ENCODE measurements at places on chromosomes 4 and X. TPM values are rescaled to one million over a fixed set of nuclear protein-coding genes. Genes with fewer than 3 reads are reported as not detected.

PCDH11X gene
- total RNA-seq, result not detected

IL13RA1 gene
- total RNA-seq, result not detected

HSD17B10 gene
- total RNA-seq, result 74.0 TPM

CYTL1 gene
- not detected for total RNA-seq

PCYT1B gene
- total RNA-seq, result 0.45 TPM

MAMLD1 gene
- total RNA-seq, result 5.1 TPM

RHOXF2B gene
- not detected for total RNA-seq

ZCCHC18 gene
- 2.8 TPM for total RNA-seq

FAM241A gene
- 1.2 TPM for total RNA-seq

RXFP1 gene
- total RNA-seq, result not detected

CLDN34 gene
- total RNA-seq, result not detected

SERTM2 gene
- total RNA-seq, result not detected

SLC16A2 gene
- total RNA-seq, result not detected

MCUB gene
- 90.6 TPM for total RNA-seq

LEF1 gene
- 67.4 TPM for total RNA-seq

SORBS2 gene
- total RNA-seq, result not detected

MAGIX gene
- total RNA-seq, result 2.0 TPM

GEMIN8 gene
- total RNA-seq, result 14.3 TPM

NPY5R gene
- total RNA-seq, result not detected

HMGN5 gene
- total RNA-seq, result 3.3 TPM

RHOXF1 gene
- total RNA-seq, result not detected
